ENCODE measurements at places on chromosomes 12 and 14.
A peak's percentile ranks its signal among the peaks of the same experiment; 100 is the strongest.

DNA sequence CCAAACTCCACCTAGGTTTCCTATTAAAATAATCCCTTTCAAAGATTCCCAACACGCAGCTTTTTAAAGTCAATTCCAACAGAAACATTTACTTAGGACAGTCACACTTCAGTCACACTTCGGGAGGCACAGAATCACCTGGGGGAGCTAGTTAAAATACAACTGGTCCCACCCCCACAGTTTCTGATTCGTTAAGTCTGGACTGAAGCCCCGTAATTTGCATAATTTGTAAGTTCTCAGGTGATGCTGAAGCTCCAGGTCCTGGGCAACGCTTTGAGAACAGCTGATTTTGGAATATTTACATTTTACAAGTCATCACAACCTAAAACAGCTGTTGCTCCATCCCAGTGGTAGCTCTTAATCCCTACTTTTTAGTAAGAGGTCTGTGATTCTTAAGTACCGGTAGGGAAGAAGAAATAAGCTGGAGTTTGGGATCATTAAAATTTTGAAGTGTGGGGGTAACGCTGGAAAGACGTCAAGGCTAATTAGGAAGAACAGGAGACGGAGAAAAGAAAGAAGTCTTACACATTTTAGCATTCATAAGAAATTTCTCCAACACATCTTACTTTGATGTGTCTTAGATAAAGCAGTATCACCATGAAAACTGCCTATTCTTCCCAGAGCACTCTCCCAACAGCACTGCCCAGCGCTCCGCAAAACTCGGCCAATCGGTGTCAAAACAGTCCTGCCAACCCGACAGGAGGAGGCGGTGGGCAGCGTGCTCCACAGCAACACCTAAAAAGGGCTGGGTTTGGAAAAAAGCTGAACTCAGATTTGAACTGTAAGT, 1.1 kb downstream of the IPO8 start:
- DNase-seq = no peak

DNA sequence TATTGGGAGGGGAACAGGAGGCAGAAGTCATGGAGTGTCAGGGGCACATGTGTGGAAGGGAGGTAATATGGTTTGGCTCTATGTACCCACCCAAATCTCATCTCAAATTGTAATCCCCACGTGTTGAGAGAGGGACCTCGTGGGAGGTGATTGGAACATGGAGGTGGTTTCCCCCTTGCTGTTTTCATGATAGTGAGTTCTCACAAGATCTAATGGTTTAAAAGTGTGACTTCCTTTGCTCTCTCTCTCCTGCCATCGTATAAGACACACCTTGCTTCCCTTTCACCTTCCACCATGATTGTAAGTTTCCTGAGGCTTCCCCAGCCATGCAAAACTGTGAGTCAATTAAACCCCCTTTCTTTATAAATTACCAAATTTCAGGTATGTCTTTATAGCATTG, 41.6 kb upstream of the CDK17 start:
- DNase-seq = no peak

- no peak for DNase-seq
Measured at GRCh38 chr14:55645145-55645544, 65.1 kb downstream of the KTN1 start.

DNA sequence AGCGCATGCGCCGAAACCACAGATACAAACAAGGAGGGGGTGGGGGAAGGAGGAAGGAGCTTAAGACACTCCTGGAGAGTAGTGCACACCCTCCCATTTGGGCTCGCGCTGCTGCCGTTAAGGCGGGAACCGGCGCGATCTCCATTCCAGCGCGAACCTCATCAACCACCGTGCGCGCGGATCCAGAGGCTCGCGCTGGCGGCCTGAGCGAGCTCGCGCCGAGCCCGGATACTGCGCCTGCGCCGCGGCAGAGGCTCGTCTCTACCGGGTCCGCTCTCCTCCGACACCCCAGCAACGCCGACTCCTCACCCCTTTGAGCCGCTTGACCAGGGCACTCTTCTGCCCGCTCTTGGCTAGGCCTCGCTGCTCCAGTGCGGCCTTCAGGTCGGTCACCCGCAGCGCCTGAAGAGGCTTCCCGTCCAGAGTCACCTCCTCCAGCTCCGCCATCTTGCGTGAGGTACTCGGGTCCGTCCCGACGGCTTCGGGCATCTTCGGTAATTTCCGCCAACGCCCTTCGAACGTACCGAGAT, at the start of gene ACIN1:
Gene ACIN1 (minus strand): TSS at position 471 of the 530 bp plus-strand sequence. CDS start 24 bp downstream, at position 447.
- DNase-seq = peak; percentile 99

- DNase-seq = no peak
Measured at GRCh38 chr12:85322715-85323114, 42.7 kb downstream of the ALX1 start.

- DNase-seq = no peak
Measured at GRCh38 chr14:41666301-41666700, 59.6 kb downstream of the LRFN5 start.

DNA sequence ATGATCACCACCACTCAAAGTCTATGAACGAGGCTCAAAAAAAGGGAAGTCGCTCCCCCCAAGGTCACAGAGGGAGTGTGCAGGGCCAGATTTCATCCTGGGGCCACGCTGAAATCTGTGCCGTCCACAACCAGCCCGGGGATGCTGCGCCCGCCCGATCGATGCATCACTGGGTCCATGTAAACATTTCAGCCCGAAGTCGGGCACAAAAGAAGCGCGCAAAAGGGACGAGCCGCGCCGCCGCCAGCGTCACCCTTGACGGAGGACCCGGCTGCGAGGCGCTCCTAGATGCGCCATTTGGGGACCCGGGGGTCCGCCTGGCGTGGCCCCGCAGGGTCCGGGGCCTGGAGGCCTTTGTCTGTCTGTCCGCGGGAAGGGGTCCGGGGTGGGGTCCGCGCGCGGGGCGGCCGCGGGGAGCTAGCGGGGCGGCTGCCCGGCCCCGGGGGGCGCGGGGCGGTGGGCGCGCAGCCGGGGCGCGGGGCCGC, 503 bp downstream of the FBXO21 start:
- DNase-seq = peak; percentile 87

DNA sequence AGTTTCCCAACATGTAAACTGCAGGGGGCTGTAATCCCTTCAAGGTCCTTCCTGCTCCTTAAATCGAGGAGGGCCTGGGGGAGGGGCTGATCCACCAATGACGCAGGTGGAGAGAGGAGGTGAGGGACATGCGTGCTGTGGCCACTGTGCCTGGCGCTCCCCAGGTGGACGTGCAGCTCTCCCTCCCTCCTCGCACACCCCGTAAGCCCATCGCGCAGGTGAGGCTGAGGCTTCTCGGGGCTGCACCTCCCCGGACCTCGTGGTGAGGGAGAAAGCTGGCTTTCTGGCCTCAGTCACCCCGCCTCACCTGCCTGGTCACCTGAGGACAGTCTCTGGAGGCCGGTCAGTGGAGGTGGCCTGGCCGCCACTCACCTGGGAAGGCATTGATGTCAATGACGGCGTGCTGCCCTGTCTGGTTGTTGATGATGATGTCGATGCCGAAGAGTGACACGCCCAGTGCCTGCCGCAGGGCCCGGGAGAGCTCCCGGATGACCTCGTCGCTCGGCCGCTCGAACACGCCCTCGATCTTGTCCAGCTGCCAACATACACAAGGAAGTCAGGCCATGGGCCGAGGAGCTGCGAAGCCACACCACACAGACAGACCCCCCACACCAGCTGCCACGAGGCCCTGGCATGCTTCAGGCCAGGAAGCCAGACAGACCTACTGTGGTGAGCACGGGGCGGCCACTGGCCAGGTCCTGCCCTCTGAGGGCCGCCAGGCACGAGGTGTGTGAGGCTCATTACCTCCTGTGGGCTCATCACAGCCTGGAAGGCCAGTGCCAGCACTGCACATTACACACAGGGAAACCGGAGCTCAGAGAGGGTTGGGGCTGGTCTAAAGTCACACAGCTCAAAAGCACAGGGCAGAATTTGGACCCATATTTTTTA, 23.3 kb downstream of the CHGA start:
- DNase-seq = no peak

DNA sequence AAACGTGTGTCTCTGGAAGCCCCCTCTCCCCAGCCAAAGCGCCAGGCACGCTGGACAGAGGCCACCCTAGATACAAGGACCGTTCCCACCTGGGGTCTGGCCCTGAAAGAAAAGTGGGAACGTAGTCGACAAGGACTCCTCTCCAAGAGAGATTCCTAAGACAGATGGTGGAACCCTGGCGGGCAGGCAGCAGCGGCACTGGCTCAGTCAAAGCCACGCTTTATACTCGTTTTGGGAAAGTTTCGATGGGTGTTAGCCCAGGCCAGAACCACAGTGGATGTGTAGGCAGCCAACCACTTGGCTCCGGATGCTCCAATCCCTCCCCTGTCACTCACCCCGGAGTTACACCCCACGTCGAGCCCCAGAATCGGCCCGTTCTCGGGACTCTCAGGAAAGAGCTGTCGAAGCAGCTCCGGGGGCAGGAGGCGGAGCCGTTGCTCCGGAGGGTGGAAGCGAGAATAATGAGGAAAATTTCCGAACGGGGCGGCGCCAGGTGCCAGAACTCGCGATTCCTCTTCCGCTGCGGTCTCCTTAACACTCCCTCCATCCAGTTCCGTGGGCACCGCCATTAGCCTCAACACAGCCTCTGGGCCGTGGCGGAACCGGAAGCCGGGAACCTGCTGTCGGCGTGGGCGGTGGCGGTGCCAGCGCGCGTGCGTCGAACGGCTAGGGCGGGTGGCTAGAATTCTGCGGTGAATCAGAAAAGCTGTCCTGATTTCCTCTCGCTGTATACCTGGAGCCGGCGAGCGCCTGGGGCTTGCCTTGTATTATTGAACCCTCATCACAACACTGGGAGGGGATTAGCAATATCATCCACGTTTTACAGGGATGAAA, at the start of gene BCDIN3D:
Gene BCDIN3D (minus strand): TSS at position 588 of the 834 bp plus-strand sequence. CDS start 19 bp downstream, at position 569.
- DNase-seq = peak; percentile 93

DNA sequence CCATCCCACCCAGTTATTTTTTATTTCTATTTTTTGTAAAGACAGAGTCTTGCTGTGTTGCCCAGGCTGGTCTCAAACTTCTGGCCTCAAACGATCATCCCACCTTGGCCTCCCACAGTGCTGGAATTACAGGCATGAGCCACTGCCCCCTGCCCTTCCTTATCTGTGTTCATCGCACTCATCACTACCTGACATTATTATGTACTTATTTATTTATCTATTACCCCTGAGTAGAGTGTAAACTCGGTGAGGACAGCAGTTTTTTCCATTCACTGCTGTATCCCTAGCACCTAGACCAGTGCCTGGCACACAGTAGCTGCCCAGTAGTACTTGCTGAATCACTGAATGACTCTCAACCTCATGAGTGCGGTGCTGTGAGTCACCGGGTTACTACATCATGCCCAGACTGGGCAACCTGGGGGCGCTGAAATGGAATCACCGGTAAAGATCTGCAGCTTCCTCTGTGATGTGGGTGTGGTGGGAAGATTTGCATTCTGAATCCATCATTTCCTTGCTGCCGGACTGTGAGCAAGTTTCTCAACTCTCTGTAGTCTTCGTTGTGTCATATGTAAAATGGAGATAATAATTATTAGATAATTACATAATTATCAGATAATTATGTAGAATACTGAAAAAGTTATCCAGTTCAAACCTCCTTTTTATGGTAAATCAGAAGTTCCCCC, 81.9 kb upstream of the USP44 start:
- DNase-seq = no peak

DNA sequence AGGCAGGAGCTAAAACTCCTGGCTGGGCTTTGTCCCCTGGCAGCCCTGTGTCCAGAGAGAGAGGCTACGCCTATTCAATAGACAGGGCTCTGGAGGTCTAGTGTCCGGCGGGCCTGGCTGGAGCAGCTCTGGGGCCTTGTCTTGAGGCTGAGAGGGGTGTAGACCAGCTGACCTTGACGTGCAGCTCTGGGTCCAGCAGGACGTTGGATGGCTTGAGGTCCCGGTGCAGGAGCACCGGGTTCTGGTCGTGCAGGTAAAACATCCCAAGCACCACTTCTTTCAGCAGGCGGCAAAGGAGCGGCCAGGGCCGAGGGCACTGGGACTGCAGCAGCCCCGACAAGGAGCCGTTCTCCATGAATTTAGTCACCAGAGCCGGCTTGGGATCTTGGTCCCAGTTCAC, 948 bp downstream of the RIPK3 start:
- no peak for DNase-seq

GRCh38 chr14:92556863-92557543, 43.4 kb downstream of the RIN3 start:
- DNase-seq = no peak

DNA sequence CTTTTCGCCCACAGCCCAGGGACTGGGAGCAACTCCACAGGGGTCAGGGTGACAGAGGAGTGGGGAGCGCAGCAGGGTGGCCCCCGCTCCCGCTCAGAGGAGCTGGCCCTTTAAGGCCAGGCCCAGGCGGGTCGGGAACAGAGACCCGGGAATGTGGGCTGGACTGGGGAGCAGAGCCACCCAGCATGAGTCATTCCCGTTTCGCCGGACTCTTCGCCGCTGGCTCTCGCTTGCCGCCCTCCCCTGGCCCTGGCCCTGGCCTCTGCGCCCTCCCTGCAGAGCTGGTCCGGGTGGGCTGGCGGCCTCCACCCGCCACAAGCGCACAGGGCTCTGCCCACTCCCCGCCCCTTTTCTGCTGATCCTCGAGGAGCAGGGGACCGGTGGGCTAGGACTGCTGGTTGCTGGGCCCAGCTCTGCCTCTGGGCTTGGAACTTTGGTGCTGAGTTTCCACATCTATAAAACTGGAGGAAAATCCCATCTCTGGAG, 92.8 kb downstream of the NINJ2 start:
- DNase-seq = peak; percentile 73

All from retina (tissue), 1 donor.